AG09309 (cell line): ENCODE measurements at places on chromosomes 6 and 20.

- DNase-seq, result no peak
Observed at GRCh38 chr20:58130581-58130980, 97.9 kb downstream of the ANKRD60 start.

GRCh38 chr6:4225161-4225872 lies 89.9 kb upstream of the ECI2 start:
- no peak for DNase-seq

DNA sequence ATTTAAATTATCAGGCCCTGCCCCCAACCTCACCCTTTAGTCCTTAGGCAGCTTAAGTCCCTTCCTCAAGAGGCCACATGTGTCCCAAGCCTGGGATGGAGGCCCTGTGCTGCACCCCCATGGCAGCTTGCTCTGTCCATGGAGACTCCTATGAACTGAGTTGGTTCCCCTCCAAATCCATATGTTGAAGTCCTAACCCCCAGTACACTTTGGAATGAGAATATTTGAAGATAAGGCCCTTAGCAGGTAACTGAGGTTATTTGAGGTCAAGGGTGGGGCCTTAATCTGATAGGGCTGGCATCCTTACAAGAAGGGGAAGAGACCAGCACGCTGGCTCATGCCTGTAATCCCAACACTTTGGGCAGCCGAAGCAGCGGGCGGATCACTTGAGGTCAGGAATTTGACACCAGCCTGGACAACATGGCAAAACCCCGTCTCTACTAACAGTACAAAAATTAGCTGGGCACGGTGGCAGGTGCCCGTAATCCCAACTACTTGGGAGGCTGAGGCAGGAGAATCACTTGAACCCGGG lies 6.7 kb upstream of the BEND3 start:
- no peak for DNase-seq

- no peak for DNase-seq
Observed at GRCh38 chr6:108778421-108779186, 69.6 kb upstream of the ARMC2 start.

GRCh38 chr6:166692723-166693302 lies 65.8 kb upstream of the RPS6KA2 start:
- no peak for DNase-seq

- no peak for DNase-seq
Observed at GRCh38 chr6:85866370-85866730, 223.7 kb upstream of the SYNCRIP start.

DNA sequence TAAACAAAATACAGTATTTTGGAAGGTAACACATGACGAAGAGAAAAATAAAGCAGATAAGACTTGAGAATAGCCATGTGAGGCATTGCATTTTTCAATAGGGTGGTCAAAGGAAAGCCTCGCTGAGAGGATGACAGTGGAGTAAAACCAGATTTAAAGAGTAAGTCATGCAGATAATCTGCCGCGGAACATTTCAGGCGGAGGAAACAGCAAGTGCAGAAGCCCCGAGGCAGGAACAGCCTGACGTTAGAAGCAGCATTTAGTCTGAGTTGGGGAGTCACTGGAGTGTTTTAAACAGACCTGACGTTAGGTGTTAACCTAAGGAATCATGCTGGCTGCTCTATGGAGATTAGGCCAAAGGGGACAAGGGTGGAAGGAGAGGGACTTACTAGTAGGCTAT lies 65.0 kb upstream of the VSTM2L start:
- DNase-seq, result no peak

GRCh38 chr6:132814716-132815570 lies 574 bp downstream of the RPS12 start:
- DNase-seq, result no peak

GRCh38 chr20:41394081-41394480 lies 27.5 kb upstream of the EMILIN3 start:
- no peak for DNase-seq

GRCh38 chr20:23086056-23086566 lies at the start of gene CD93:
TSS of gene CD93 (minus strand) at chr20:23086324. CDS start at chr20:23086192, 132 bp downstream.
- no peak for DNase-seq

- no peak for DNase-seq
Observed at GRCh38 chr20:16270989-16271388, 302.3 kb downstream of the KIF16B start.

DNA sequence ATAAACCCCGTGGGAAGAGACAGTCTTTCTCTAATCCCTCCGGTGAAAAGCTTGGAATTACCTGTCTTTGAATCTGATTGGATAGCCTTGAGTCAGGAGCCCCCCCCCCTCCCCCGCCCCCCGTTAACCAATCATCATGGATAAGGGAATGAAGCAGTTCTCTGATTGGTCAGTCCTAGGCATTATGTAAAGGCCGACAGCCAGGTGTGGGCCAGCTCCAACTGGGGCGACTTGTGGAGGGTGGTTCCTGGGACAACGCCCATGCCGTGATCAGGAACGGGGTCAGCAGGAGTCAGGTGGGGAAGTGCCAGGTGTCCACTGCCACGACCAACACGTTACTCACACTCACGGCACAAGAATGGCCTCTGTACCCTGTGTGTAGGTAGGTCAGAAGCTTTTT lies 406.8 kb upstream of the SULF2 start:
- DNase-seq, result no peak

- no peak for DNase-seq
Observed at GRCh38 chr6:76043690-76044089, 28.8 kb downstream of the IMPG1 start.

GRCh38 chr20:5036828-5037227 lies 35.5 kb upstream of the SLC23A2 start:
- DNase-seq, result no peak

DNA sequence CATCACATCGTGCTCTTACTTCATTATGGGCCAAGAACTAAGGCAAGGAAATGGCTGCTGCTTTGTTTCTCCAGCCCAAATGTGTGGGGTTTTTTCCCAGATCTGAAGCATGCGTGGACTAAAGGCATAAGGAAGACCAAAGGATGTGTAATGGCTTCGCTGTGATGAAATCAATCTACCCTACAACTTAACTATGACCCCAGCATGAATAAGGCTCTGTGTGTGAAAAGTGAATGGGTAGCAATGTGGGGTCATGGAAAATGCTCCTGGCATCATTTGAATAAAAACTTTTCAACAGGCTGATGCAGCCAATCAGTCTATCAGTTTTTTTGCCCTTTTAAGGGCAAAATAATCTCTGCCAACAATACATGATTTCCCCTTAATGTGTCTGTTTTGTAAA lies 50.3 kb upstream of the ISM1 start:
- no peak for DNase-seq

- DNase-seq, result no peak
Observed at GRCh38 chr6:11069760-11070159, 23.9 kb upstream of the SMIM13 start.

- peak; percentile 75 for DNase-seq
Observed at GRCh38 chr6:40962241-40962640, 76.8 kb downstream of the UNC5CL start.

GRCh38 chr6:52736145-52736544 lies 27.1 kb downstream of the GSTA2 start:
- DNase-seq, result no peak

GRCh38 chr6:3532296-3532916 lies 75.6 kb upstream of the SLC22A23 start:
- no peak for DNase-seq

GRCh38 chr6:33082702-33083101 lies 6.9 kb downstream of the HLA-DPB1 start:
- no peak for DNase-seq

GRCh38 chr6:129863664-129864063 lies 2.5 kb upstream of the TMEM244 start:
- DNase-seq, result no peak

GRCh38 chr20:39342463-39342862 lies 380.3 kb downstream of the DHX35 start:
- no peak for DNase-seq

GRCh38 chr6:36915599-36915998 lies 29.8 kb downstream of the C6orf89 start:
- DNase-seq, result no peak

- no peak for DNase-seq
Observed at GRCh38 chr6:2429032-2429431, 183.6 kb upstream of the GMDS start.
